NCI-H1092 (cell line): ENCODE measurements at places on chromosomes 7 and 10.
A peak's percentile ranks its signal among the peaks of the same experiment; 100 is the strongest.

GRCh38 chr10:44439239-44439957, 54.5 kb upstream of the CXCL12 start:
- DNase-seq = no peak

DNA sequence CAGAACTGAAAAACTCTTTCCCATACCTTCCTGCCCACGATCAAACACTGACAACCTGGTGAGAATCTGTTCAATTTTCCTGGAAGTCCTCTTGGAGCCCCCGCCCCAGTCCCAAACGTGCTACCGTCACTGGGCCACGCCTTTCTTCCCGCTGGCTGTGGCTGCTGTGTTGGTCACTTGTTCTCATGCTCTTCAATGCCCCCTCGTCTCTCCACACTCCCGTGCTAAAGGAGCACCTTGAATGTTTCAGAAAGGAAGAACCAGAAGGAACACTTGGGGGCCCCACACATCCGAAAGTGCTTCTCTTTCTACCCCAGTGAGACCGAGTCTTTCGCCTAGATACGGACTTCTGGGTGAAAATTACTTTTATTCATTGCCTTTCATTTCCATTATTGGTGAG, 215.1 kb downstream of the DIP2C start:
- DNase-seq = no peak

- DNase-seq = no peak
These were observed 189.0 kb downstream of the ANK3 start for GRCh38 chr10:60200682-60201053.

- no peak for DNase-seq
These were observed 82.4 kb downstream of the HIF1AN start for GRCh38 chr10:100618091-100618615.

DNA sequence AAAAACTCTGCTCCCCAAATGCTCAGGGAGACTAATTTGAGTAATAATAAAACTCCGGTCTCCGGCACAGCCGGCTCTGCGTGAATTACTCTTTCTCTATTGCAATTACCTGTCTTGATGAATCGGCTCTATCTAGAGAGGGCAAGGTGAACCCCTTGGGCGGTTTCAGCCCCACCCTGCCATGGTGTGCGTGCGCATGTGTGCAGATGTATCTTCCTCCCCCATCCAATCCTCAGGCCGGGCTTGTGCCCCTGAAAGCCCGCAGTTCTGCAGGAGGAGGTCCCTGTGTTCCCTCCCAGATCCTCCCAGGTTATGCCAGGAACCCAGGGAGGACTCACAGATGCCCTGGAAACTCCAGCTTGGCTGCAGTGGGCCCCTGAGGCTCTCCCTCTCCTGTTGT, 48.3 kb upstream of the MYL10 start:
- no peak for DNase-seq

DNA sequence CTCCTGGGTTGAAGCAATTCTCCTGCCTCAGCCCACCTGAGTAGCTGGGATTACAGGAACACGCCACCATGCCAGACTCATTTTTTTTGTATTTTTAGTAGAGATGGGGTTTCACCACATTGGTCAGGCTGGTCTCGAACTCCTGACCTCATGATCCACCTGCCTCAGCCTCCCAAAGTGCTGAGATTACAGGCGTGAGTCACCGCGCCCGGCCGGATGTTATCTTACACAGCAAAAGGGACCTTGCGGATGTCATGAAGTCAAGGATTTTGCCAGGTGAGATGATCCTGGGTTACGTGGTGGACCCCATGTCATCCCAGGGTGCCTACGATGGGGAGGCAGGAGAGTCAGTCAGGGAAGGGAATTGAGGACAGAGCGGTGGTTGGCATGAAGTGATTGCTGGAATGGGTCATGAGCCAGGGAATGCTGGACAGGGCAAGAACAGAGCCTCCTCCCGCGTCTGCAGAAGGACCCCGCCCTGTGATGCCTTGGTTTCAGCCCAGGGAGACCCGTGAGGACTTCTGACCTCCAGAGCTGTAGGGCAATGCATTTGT, 8.7 kb upstream of the UBE3C start:
- no peak for DNase-seq

DNA sequence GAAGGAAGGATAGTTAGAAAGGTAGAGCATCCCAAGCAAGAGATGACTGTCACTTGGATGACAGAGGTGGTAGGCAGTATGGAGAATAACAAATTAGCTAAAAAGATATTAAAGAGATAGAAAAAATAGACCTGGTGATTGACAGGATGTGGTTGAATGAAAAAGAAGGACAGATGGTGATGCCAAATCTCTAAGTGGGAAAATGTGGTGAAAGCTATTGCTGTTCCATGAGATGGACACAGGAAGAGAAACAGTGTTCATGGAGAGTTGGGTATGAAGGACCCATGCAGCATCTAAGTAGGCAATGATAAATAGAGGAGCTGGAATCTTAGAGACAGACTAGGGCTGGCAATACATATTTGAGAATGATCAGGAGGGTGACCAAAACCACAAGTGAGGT, 30.7 kb downstream of the FAM13C start:
- no peak for DNase-seq

DNA sequence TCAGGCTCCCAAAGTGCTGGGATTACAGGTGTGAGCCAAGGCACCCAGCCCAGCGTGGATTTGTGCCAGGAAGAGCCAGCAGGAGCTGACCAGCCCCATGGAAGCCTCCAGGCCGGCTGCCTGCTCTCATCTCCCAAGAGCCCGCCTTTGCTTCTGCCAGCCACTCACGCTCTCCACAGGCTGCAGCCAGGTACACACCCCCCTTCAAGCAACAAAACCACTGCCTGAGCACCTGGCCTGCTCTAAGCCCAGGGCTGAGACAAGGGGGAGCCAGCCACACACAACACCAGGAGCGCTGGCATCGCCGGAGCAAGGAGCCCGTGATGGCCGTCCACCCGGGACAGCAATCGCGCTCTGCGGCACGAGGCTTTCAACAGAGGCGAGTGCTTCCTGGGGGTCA, 34.5 kb downstream of the MAD1L1 start:
- peak; percentile 76 for DNase-seq

DNA sequence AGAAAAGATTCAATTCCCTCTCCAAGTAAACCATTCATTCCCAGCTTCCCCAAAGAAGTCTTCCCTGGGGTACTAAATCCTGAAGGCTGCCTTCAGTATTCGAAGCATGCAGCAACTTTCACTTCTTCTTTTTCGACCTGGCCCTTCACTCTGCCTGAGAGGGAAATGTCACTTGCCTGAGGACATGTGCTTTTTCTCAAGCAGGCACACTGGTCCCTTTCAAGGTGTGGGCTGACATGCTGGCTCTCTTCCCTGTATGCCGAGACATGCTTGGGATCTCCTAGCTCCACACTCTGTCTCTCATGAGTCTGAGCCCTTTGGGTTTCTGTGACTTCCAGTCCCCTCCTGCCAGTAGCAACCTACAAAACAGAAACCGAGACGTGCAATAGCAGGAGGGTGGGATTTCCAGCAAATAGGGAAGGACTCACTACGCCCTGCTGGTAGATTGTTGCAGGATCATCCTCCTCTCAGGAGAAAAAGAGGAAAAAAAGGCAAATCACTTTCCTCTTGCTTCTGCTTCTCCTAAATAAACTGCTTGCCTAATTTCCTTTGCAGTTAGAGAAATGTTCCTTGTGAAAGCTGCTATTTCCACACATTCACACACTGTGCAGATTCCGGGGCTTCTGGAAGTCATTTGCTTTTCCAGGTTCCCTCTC, 33.5 kb downstream of the FIGNL1 start:
- DNase-seq = no peak

DNA sequence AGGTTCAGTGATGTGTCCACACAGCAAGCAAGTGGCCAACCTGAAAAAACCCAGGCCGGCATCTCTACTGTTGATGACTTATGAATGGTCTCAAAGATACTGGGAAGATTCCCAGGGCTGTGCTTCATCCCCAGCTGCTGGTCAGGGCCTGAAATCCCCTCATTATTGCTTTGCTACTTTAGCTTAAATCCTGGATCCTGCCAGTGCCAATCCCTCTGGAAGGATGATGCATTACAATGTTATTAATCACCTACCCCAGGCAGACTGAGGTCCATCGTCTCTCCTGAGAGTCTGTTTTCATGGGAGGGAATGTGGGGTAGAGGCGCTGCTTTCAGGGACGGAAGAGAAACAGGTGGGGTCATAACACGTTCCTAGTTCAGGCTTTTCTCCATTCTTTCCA, 371.6 kb downstream of the RPS24 start:
- DNase-seq = no peak

DNA sequence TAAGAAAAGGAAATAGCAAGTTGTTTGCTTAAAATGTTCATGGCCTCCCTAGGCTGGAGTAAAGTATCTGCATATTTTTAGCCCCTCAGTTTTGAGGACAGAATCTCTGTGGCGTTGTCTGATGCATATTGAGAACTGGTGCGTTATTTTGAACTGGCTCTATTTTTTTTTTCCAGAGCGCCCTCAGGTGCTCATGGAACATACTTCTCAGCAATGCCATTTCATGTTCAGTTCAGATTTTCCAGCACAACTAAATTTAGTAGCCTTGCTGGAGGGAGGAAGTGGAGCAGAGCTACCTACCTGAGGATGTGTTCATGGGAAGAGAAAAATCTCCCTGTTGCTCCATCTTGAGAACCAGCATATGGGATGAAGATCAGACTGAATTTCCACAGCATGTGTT, 870.5 kb downstream of the LRMDA start:
- peak; percentile 16 for DNase-seq

- no peak for DNase-seq
These were observed 2.6 kb upstream of the DNTT start for GRCh38 chr10:96301616-96302015.

GRCh38 chr10:6095810-6096570, 7.2 kb downstream of the RBM17 start:
- DNase-seq = no peak

- no peak for DNase-seq
These were observed 86.5 kb upstream of the KDM7A start for GRCh38 chr7:140263277-140263676.

GRCh38 chr10:108982159-108982558, 941.2 kb downstream of the XPNPEP1 start:
- DNase-seq = no peak

DNA sequence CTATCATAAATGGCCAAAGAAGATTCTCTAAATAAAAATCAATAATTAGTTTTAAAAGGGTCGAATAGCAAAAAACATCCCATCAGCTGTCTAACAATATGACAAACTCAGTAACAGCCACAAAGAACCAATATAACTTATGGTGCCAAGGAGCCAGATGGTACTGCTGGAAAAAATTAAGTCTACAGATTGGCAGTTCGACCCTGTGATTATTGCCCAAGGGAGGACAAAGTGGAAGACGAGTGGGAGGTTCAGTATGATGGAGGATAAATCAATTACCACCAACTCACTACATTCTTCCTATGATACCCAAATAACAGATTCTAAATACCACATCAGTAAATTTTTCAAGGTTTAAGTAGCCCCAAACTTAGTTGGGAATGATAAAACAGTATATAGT, 49.0 kb downstream of the SKAP2 start:
- DNase-seq = no peak

GRCh38 chr7:34330308-34330707, 327.7 kb upstream of the NPSR1 start:
- no peak for DNase-seq
